ENCODE measurements at places on chromosomes 6 and 20.

DNA sequence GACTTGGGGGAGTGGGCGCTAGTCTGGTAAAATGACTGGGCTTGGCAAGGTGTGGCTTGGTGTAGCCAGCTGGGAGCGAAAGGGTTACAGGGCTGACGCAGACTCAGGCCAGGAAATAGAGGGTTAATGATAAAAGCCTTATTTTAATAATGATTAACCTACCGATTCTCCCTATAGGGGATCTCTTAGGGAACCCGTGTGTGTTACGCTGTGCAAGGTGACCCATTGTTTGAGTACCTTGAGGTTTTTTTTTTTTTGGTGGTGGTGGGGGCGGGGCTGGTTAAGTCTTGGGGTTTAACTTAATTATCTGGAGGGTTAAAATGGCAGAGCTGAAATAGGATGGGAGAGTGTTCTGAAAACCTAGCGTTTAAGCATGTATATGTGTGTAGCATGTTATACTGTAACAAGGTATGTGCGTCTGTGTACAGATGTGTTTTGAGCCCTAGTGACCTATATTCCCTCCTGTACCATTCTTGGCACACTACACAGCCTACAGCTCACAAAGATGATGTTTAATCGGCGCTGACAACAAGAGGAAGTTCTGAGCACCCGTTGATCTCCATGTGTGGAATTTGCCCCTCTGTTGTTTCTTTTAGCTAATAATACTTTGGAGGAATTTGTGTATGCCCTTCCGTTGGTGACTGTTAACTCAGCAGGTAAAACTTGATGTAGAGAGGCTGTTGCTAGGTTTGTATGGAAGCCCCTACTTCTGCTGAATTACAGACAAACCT is 1.3 kb downstream of the CARMIL1 start:
- no peak for DNase-seq

- no peak for DNase-seq
Measured at GRCh38 chr6:118509009-118509617, 39.0 kb upstream of the PLN start.

DNA sequence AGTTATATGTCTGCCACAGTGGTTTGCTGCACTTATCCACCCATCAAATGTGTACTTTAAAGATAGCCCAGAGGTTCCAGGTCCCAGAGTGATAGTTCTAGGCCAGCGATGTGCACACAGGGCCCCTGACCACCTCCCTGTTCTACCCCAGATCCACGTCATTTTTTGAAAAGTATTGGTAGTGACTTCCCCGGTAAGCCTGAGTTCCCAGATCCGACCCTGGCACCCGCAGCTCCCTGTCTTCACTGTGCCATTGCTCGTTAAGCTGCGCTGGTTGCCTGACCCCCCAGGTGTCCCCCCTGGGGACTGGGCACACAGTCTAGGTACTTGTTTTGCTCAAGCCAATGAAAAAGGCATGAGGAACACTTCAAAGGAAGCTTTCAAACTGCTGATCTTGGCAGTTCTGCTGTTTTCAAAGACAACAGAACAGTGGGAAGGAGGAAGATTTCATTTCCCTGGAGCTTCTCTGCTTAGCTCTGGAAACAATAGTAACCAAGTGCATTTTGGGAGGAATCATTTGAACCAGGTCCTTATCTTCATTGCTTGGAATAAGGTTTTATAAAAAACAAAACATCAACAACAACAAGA is 116.3 kb upstream of the TAB2 start:
- no peak for DNase-seq

DNA sequence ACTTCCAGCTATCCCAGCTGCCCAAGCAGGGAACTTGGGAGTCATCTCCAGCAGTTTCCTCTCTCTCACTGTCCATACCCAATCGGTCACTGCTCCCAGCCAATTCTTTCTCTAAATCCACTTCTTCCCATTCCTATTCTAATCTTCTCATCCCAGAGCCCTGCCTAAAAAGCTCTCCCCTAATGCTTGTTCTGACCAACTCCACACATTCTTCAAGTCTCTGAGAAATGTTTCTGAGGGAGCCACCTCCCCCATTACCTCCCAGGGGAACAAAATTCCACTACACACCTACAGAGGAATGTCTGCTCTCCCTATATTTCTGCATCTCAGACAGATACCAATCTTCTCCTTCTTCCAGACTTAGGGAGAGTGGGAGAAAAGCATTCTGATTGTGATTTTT is 14.0 kb downstream of the SLC17A4 start:
- no peak for DNase-seq

DNA sequence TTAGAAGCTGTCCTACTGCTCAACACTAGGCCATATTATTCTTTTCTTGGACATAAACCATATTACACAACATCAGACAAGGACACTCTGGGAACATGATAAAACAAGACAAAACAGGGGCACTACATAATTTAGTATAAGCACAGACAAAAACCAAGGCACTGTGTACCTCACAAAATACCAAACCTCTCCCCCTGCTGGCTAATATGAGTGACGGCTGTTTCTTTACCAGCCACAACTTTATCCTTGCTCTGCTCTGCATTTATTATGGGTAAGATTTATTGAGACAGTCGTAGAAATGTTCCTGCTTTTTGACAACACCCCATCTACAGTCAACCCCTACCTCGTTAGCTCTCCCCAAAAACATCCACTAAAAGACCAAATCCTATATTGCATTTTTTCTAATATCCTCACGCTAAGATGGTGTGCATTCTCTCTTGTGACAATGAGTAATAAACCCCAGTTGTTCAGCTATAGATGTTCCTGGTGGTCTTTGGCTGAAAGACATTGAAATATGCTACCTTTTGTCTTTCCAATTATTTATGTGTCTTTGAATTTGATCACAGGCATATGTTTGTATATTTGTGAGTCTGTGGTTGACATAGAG is 23.8 kb upstream of the POLR1H start:
- no peak for DNase-seq

DNA sequence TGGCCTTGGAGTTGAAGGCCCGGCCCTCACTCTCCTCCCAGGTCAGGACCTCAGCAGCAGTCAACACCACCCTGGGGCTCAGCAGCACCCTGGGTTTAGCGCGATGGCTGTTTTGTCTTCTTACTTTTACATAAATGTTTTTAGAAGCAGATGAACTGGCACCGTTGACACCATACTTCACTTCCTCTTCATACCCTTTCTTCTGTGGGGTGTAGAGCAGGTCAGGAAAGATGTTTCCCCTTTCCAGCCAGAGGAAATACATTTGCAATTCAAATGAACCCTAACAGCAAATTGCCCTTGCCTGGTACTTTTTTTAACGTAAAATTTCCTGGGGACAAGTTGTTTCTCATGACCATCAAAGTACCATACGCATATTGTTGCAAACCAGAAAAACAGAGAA is 54.7 kb upstream of the SNX9 start:
- no peak for DNase-seq
